ENCODE measurements at places on chromosomes 2 and 18.

DNA sequence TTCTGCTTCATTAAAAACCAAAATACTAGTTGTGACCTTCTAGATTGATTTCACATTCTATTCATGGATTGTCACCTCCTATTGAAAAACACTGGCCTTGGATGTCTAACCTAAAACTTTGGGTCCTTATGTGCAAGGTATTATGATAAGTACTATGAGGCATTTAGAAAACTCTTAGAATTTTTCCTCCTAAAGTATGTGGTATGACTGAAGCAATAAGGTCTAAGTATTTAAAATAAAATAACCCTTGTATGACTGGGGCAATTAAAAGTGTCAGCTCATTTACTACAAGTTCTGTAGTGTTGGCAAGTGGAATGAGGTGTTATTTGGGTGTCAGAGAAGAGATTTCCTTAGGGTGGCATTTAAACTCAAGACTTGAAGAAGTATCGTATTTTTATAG lies 15.1 kb downstream of the KCMF1 start:
- DNase-seq = no peak

DNA sequence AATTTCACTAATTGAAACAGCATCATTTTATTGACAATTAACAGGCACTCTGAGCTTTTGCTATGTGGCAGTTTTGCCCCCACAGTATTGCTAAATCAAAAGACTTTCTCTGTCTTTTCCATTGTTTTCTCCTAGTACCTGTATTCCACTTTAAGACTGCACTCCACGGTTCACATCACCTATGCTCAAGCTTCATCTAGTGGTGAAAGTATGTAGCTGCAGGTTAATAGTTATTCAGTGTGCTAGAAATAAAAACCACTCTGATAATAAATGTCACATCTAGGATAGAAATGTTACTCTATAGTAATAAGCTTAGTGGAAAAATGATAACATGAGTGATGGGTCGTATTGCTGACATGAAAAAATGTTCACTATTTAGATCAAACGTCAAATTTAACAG lies 24.6 kb downstream of the ARL6IP6 start:
- no peak for DNase-seq

DNA sequence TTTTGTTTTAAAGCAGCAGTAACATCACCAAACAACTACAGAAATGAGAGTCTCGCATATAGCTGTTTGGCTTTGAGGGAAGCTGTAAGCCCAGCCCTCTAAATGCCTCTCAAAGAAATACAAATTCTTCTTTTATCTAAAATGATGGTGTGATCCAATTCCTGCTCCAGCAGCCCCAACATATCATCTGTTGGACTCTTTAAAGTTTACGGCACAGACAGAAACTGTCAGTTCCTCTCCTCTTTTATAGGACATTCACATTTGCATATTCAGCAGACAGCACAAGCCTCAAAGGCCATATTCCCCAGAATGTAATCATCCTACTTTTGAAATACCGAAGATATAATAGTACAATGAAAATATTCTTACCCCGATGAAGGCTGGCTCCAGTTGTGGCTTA lies 216.9 kb upstream of the REV1 start:
- DNase-seq = no peak

- DNase-seq = no peak
Measured at GRCh38 chr18:21672521-21673267, 31.9 kb downstream of the ABHD3 start.

DNA sequence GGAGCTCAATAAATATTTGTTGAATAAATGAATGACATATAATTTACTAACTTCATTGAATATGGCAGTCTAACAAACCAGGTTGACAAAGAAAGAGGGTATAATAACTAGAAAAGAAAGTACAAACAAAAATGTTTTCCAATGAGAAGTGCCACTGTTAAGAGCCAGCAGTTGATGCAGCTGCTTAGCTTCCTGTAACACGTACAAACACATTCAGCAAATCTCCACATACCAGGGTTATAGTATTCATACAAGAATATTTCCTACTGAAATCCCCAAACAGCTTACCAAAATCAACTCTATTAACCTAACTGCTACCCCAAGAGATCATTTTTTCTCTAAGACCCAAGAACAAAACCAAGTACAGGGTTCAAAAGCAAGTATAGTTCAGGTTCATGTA lies 77.7 kb downstream of the THADA start:
- no peak for DNase-seq

- DNase-seq = no peak
Measured at GRCh38 chr2:197904446-197904845, 100.1 kb downstream of the PLCL1 start.

- DNase-seq = no peak
Measured at GRCh38 chr2:65026704-65027464, 29.3 kb upstream of the CEP68 start.

GRCh38 chr18:59752666-59753065 lies 55.4 kb upstream of the CCBE1 start:
- DNase-seq = no peak

GRCh38 chr2:73006969-73007710 lies 64.4 kb downstream of the SFXN5 start:
- DNase-seq = no peak

Measured in activated T-cell treated with anti-CD3 and anti-CD28 coated beads for 48 hours (primary cell).